Renal cortical epithelial cell (primary cell): ENCODE measurements at places on chromosomes 13 and 19. TPM values are rescaled to one million over a fixed set of nuclear protein-coding genes. Genes with fewer than 3 reads are reported as not detected.

- no peak for DNase-seq
These were observed 121.7 kb downstream of the POSTN start for GRCh38 chr13:37476874-37477273.

- DNase-seq = no peak
These were observed 432 bp downstream of the ZNF611 start for GRCh38 chr19:52734331-52734892.

GRCh38 chr13:70816853-70817252 lies 708.6 kb upstream of the KLHL1 start:
- no peak for DNase-seq

DNA sequence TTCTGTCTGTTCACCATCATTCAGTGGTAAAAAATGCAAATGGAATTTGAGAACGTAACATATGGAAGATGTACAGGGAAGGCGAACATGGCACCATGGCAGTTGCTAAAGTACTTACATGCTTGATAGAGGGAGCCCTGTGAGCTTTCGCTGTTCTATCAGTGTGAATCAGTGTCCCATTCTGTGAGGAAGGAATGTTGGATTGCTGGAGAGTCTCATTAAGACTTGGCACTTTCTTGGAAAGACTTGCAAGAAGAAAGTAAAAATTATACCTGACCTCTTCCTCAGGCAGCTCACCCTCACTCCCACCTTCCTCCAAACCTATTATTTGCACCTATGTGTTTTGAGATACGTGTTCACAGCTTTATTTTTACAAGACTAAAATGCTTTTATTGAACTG lies 43.5 kb downstream of the FREM2 start:
- DNase-seq = no peak

GRCh38 chr19:30634996-30635975 lies 263.1 kb downstream of the ZNF536 start:
- no peak for DNase-seq

- DNase-seq = no peak
These were observed 47.3 kb upstream of the GPR183 start for GRCh38 chr13:99354371-99354951.

DNA sequence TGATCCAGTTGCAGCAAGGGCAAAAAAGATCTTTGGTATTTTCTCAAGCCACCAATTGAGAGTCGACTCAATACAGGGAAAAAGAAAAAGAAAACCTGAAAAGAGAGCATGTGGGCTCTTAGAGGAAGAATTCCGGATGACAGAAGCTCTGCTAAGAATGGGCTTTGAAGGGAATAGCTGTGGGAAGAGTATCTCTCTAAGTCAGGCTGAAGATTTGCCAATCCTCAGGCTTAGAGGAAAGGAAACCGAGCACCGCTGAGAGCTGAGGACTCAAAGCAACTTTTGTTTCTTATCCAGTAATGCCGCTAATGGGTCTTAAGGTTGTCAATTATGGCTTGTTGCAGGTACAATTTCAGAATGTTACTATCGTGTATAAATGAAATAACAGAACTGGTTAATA lies 166.4 kb downstream of the EFNB2 start:
- no peak for DNase-seq

DNA sequence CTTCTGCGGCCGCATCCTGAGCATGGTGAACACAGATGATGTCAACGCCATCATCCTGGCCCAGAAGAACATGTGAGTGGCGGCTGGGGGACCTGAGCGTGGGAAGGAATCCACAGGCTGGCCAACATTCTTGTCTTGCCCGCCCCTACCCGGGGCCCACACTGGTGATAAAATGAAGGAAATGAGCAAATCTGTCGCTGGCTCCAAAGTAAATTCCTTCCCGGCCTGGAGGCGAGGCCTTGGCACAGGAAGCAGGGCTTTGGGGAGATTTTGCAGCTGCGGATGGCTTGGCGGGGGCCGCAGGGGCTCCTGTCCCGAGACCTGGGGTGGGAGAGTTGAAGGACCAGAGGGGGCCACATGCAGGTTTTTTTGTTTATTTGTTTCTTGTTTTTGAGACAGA lies 4.4 kb downstream of the KXD1 start:
- no peak for DNase-seq

GRCh38 chr13:49315036-49315565 lies 67.4 kb downstream of the CDADC1 start:
- peak; percentile 24 for DNase-seq

DNA sequence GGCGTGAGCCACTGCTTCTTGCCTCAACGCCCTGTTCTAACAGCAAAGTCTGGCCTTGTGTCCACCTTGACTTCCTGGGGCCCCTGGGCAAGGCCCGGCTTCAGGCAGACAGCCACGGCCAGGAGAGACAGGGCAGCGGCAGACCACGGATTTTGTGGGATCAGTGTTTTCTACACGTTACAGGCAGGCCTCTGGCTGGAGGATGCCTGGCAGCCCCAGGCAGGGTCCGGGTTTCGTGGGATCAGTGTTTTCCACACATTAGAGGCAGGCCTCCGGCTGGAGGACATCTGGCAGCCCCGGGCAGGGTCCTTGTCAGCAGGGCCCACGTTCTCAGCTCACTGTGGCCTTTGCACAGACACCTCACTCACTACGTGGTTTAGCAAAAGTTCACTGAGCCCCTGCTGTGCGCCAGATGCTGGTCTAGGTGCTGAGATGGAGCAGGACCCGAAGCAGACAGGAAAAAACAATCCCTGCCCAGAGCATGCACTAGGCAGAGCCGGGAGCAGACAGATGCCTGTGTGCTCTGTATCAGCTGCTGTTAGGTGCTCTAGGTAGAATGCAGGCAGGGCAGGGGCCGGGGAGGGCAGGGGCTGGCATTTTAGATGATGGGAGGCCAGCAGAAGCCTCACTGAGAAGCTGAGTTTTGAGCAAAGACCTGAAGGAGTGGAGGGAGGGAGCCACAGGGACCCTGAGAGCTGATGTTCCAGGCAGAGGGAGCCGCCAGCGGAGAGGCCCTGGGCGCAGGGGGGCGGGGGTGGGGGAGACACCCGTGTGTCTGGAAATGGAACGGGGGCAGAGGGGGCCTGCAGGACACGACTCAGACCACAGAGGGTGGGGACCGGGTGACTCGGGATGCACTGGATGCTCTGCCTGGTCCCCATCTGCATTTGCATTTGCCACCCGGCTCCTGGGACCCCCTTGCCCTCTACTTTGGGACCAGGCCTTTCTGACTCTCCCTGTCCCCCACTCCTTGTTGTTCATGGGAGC lies 25.0 kb upstream of the NCCRP1 start:
- DNase-seq = no peak

GRCh38 chr13:73059460-73060250 lies 850 bp downstream of the KLF5 start:
- no peak for DNase-seq

GRCh38 chr19:11737964-11738745 lies 591 bp downstream of the ZNF823 start:
- DNase-seq = peak; percentile 41

GRCh38 chr19:50722201-50723013 lies 757 bp upstream of the CLEC11A start:
- no peak for DNase-seq

DNA sequence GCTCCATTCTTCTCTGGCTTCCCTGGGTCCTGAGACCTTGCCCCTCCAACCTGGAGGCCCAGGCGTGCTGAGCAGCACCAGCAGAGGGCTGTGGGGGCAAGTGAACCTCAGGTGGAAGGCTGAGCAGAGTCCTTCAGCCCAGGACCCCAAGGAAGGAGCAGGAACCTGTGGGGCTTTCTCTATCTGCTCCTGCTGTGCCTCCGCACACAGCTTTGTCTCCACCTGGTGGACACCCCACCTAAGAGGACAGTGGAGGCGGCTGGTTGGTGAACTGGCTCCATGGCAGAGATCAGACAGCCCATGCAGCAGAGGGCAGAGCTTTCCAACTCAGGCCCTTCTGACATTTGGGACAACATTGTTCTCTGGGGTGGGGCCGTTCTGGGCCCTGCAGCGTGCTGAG lies 19.7 kb downstream of the ZFR2 start:
- no peak for DNase-seq

DNA sequence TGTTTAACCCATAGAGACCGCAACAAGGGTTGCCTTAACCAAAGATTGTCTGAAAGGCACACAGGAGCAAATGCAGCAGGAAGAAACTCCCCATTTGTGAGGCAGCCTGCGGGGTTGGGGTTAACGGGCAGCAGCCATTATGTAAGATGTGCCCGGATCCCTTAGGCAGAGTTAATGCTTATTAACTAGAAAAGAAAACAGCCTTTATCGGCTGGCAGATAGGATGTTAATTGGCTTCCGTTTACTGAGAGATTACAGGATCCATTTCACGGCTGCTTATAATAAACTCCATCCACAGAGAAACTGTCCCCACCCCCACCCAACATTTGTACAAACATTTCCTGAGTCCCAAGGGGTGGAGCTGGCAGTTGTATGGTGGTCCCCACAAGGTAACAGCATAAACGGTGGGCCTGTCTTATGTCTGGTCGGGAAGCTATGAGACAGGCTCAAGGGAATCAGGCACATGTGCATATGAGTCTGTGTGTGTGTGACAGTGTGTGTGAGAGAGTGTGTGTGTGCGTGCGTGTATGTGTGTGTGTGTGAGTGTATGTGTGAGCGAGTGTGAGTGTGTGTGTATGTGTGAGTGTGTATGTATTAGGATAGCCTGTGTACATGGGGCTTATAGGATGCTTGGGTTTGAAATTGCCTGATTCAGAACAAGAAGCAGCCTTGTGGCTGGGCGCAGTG lies 10.5 kb downstream of the SLC25A42 start:
- DNase-seq = no peak

GRCh38 chr13:44017756-44018309 lies 138.1 kb downstream of the LACC1 start:
- DNase-seq = no peak

The ZNF709 gene
- total RNA-seq = 5.2 and 8.1 TPM in 2 replicates

The LILRB3 gene
- not detected in 2 replicates for total RNA-seq

The C19orf81 gene
- total RNA-seq = 0.40 TPM in 1 of 2 replicates, not detected in the other

The ETV2 gene
- total RNA-seq = not detected in 2 replicates
